ENCODE measurements at places on chromosomes 2 and 18.

DNA sequence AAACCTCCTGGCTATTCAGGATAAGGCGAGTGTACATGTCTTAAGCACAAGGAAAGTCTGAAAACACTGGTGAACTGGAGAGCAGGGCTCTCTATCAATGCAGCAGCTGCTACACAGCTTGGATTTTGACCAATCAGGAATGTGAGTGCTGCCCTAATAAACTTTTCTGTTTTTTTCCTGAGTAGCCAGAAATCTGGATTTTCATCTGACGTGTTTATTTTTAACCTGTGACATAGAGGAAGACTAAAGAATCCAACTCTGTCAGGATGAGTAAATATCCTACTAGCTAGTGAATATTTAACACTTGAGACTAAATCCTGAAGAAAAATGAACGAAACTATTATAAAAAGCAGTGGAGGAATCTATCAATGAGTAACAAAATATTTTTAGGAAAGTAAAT, 1638.9 kb downstream of the LRP1B start:
- no peak for DNase-seq

- DNase-seq, result no peak
These were observed 68.3 kb downstream of the TNS1 start for GRCh38 chr2:217934321-217935131.

GRCh38 chr18:31451625-31452024, 4.1 kb downstream of the DSG3 start:
- no peak for DNase-seq

DNA sequence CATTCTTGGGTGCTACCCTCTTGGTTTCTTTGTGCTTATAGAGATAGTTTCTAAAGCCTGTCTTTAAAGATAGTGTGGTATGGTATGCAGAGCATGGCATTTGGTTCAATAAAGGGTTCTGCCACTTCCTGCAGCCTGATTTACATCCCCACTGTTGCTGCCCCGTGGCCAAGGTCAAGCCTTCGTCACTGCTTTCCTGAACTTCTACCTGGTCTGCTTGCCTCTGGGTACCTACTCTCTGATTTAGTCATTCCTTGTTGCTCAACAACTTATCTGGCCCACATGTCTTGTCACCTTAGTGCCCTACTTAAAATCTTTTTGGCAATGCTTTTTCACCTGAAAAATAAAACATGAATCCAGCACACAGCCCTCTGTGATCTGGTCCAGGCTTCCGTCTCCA, 352.9 kb downstream of the LPIN1 start:
- DNase-seq, result no peak

- no peak for DNase-seq
These were observed 5.7 kb downstream of the KLHL23 start for GRCh38 chr2:169739351-169739750.

GRCh38 chr18:1691863-1692262, 787.2 kb downstream of the ADCYAP1 start:
- DNase-seq, result no peak

GRCh38 chr2:172234716-172235691, 132.3 kb upstream of the DLX2 start:
- DNase-seq, result no peak

- no peak for DNase-seq
These were observed 52.2 kb downstream of the C2orf74 start for GRCh38 chr2:61214171-61214570.

All from immature natural killer cell (primary cell).